Stimulated activated CD8-positive, alpha-beta memory T cell treated with anti-CD3 and anti-CD28 coated beads, Interleukin-15, amount 100 ng/mL, for 4 hours (primary cell): ENCODE measurements at places on chromosomes 7 and 10.

GRCh38 chr7:140006600-140006999 lies 56.2 kb downstream of the PARP12 start:
- DNase-seq: no peak

- no peak for DNase-seq
Observed at GRCh38 chr7:55510621-55511020, 61.7 kb downstream of the VOPP1 start.

- no peak for DNase-seq
Observed at GRCh38 chr7:107924841-107925504, 34.0 kb downstream of the DLD start.

DNA sequence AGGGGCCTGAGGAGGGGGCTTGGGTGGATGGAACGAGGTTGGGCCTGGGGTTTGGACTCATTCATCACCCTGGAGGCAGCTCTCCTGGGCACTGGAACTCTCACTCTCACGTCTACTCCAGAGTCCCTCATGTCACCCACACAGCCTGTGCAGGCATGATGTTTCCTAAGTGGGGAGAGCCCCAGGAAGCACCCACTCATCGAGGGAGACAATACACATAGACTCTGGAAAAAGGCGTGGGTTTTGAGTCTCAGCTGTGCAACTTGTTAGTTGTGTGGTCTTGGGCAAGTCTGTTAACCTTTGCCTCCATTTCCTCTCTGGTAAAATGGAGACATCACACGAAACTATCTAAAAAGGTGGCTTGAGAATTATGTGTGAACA lies 25.9 kb upstream of the RBM20 start:
- DNase-seq: no peak

- no peak for DNase-seq
Observed at GRCh38 chr7:7918736-7919448, 49.7 kb upstream of the GLCCI1 start.

DNA sequence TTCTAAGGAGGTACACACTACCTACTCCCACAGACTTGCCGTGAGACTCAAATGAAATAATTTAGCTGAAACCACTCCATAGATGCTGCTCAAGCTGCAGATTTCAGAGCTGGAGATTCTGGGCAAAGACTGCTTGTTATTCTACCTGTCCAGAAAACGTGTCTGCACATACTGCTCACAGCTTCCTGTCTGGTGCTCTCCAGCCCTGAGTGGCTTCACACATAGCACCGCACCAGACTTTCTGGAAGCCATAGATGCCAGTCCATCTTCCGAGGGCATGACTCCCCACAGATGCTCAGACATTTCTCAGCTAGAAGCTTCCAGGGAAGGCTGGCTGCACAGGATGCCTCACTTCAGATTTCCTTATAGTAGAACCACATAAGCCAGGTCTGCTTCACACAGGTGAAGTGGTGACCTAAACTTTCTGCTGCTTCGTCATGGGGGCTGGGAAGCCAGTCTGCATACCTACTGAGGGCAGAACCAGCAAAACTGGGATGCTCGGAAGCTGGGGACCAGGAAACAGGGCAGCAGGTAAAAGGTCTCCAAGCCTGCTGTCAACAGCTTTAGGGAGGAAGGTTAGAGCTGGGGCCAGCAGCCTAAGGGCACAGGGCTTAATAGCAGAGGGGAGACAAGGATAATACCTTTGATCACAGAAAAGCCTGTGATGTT lies 18.2 kb downstream of the CCDC6 start:
- DNase-seq: no peak

DNA sequence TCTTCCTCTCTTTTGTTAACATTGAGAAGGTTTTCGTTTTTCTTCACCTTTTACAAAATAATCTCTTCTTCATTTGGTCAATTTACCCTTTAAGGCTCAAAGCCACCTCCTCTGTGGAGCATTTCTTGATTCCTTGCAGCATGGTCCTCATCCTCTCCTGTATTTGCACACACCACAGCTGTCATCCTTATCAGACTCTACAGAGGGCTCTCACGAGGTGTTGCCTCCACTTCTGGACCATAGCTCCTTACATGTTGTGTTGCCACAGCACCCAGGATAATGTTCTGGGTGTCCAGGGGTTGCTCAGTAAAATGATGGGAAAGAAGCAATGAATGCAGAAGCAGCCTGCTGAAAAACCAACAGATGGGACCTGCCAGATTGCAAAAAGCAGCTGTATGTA lies 192.8 kb downstream of the SH2D4B start:
- DNase-seq: no peak

DNA sequence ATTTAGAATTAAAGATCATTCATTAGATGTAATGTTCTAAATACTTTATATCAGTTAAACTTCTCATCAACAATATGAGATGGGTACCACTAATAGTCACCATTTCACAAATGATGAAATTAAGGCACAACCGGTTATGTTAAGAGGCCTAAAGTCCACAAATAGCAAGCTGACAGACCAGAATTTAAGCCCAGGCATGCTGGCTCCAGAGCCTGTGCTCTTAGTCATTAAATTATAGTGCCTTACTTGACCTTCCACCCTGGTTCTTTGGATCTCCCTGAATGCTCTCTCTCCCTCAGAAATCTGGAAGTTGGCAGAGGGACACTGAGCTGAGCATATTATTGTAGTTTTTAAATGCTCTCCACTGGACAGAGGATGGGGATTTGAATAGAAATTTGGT lies 3.6 kb downstream of the LIPN start:
- DNase-seq: no peak

DNA sequence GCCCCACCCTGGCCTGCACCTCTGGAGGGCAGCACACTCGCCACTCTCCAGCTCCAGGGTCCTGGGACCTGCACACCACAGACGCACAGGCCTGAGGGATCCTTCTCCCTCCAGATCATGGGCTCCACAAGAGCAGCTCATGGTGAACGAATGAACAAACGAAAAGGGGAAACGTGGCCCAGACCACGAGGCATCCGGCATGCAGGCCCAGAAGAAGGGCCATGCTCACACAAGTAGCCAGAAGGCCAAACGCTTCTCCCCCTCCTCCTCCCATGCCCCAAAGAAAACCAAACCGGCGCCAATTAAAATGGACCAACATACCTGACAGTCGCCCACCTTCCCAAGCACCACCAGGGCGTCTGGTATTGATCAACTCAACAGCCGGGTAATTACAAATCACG lies 30.4 kb downstream of the MAD1L1 start:
- no peak for DNase-seq

DNA sequence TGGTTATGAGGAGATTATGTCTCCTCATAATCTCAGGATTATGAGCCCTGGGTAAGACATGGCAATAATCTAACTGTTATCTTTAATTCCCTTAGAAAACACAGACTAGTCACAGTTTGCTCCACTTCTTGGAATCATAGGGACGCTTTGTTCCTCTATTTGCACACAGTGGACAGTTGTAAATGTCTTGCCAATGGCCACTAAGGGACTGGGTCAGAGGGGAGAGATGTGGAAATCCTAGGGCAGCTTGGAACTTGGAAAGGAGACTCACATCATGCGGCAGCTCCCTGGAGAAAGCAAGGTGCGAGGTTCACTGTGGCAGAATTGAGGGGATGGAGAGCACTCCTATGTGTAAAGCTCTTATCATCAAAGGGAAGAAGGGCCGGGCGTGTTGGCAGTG lies 266.1 kb downstream of the PRPF18 start:
- no peak for DNase-seq

GRCh38 chr10:128018236-128018635 lies 108.0 kb downstream of the MKI67 start:
- DNase-seq: no peak

DNA sequence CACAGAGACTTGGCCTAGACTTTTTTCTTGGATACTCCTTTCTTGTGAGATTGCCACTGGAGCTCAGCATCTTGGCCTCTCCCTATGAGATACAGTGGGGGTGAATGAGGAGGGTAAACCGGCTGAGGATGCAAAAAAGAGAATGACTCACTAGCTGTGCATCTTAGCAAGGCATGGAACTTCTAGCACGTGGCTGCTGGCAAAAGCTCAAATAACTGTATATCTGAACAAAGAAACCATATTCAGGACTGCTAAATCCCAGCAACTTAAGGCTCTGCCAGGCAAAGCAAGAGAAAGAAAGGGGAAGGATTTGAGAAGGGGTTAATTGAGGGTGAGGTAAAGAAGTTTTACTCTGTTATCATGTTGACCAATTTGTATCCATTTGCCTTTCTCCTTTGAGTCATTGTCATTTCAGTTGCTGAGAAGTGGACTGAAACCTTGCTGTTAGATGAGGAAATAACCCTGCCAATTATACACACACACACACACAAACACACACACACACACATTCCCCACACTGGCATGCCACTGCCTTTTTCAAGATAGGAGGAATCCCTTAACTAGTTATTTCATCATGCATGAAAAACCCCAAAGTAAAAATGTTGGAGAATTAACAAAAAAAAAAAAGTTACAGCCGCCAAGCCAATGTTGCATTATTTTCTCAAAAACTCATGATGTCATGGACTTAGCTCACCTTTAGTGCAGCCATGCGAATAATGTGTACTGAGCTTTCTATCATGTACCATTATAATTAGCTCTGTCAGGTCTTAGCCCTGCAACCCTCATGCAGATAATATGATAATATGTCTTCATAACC lies 997.3 kb downstream of the LRMDA start:
- no peak for DNase-seq

- DNase-seq: no peak
Observed at GRCh38 chr7:5393748-5394147, 29.9 kb downstream of the TNRC18 start.

GRCh38 chr7:118285358-118285757 lies 60.9 kb downstream of the ANKRD7 start:
- no peak for DNase-seq

DNA sequence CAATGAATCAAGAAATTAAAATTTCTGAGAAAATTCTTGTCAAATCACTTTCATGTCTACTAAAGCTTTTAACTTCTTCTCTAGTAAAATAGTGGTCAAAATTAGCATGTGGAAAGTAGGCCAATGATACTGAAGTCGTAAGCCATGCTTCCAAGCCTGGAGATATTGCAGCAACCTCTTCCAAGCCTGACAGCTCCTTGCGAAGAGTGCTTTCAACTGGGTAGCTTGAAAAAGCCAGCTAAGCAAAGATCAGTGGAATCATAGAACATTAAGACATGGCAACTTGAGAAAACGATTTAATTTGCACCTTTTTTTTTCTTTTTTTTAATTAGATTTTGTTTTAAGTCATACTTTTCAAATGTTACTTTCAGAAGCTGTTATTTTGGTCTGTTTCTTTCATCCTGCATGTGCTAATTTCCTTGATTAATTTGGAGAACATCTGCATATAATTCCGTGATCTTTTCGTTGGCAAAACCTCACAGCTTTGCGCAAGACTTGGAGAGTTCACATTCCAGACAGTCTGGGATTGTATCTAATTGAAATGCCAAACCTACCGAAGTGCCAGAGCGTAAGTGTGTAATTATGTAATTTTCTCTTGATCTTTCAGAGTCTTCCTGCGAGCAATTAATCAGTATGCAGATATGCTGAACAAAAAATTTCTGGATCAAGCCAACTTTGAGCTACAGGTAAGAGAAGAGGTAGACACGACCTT lies 142.2 kb upstream of the INSYN2A start:
- DNase-seq: no peak

DNA sequence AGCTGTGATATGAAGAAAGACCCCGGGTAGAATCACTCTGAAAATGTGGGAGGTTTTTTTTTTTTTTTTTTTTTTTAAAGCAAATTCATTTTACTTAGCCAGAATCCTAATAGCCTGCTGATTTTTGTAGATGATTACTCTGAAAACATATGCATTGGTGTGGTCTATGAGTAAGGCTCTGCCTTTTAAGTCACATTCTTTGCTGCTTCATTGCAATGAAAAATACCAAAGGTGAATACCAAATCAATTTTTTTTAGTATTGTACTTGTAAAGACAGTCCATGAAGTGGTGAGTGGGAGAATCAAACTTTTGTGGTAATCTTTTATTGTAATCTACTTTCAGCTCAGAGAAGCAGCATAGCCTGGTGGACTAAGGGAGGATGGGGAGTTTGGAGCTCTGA lies 130.3 kb downstream of the SDK1 start:
- DNase-seq: no peak

GRCh38 chr7:105674200-105674920 lies 93.1 kb upstream of the EFCAB10 start:
- DNase-seq: no peak

DNA sequence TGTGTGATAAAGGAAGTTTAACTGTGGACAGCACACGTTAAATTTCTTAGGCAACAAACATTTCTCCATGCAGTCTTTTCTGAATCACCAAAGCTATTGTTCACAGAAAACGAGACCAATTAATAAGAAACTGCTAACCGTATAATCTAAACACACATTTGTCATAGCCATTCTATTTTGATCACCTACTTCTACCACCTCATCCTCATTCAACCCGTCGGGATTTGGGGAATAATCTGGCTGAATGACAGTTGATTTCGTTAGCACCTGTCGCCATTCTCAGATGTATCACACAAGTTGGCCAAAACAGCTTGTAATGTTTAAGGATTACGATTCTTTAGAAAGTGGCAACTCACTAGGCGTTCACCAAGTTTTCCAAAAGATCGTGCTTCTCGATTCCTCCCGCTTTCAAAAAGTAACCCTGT lies 1.2 kb downstream of the EZH2 start:
- DNase-seq: no peak

DNA sequence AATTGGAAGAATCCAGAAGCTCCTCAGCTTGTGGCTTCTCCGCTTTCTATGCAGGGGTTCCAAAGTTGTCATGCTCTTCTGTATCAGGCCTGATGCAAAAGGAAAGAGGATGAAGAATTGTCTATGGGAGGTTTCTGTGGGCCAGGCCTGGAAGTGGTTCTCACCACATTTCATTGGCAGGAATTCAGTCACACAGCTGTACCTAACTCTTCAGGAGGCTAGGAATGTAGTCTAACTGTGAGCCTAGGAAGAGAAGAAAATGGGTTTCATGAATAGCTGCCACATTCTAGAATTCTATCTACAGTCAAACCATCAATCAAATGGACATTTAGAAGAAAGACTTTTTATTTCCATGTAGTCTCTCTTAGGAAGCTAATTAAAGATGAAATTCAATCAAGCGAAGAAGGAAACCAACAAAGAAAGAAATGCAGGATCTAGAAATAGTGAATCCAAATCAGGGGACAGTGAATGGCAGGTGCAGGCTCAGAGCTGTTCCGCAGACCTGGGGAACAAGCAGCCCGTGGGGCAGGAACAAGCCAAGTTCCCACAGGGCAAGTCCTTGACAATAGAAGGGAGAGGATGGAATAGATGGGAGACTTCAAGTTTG lies 25.4 kb upstream of the USP6NL start:
- no peak for DNase-seq

DNA sequence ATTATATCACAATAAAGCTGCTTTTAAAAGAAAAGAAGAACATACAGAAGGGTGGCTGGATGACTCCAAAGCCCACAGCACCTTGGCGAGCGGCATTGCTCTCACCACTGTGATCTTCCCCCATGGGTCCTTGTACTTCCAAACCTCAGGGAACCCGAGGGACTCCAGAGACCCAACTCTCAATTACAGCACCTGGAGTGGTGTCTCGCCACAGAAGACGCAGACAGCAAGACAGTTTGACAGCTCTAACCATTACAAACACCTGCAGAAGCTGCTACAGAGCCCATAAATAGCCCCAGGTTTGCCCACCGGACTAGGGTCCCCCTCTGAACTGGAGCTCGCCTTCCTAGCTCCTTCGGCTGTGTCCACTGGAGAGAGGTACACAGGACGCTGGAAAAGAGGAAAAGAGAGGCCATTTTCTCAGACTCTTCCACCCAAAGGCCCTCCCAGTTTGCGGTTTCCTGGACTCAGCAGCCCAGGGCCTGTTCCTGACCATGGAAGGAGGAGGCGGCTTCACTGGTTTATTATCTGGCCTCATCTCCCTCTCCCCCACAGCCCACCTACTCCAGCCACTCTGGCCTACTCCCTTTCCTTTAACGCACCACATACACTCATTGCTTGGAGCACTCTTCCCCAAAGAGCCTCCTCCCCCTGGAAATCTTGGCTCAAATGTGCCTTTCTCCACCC lies 1.9 kb downstream of the PIK3AP1 start:
- DNase-seq: no peak
